CD4-positive, alpha-beta T cell treated with Interleukin-17A for 4 hours (primary cell): ENCODE measurements at places on chromosomes 1 and 21.

DNA sequence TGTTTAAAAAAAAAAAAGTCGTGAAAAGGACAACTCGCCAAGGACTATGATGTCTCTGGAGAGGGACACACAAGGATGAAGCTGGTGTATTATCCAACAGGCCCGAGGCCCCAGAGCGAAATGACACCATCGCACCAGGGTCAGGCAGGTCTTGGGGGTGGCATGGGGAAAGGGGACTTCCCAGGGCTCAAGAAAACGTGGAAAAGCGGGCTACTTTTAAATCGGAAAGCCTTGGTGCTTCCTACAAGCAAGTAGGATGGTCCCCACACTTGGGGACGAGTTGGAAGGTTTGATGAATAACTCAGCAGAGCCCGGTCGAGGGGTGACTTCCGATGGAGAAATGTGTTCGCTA, 505 bp upstream of the GNPAT start:
- DNase-seq: no peak

- no peak for DNase-seq
These were observed 6.6 kb downstream of the CLEC20A start for GRCh38 chr1:178490136-178490535.

DNA sequence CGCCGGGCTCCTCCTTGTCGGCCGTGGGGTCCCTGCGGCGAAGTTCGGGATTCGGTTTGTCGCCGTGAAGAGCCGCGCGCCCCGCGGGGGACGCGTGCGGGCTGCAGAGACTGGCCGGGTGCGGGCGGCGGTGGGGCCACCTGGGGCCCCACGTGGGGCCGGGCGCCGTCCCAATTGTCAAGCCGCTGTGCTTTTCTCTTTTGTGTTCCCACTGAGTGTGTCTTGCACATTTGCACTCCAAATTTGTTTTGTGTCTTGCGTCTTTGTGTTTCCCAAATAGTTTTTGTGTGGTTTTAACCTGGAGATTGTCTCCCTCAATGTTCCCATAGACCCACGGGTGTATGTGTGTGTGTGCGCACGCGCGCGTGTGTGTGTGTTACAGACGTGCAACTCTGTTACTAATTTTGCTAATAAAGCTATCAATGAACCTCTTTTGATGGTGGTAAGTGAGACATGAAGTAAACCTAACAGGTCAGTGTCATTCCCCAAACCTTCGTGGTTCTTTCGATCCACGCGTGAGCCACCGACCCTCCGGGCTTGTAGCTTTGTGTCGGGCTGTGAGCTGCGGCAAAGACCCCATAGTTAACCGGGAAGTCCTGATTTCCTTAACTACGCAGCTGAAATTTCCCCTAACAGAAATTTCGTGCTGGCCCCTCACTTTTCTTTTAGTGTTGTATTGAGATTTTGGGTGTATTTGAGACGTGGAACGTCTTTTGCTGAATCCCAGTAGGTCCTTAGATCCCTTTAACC, 708 bp downstream of the PRDM2 start:
- peak; percentile 71 for DNase-seq

DNA sequence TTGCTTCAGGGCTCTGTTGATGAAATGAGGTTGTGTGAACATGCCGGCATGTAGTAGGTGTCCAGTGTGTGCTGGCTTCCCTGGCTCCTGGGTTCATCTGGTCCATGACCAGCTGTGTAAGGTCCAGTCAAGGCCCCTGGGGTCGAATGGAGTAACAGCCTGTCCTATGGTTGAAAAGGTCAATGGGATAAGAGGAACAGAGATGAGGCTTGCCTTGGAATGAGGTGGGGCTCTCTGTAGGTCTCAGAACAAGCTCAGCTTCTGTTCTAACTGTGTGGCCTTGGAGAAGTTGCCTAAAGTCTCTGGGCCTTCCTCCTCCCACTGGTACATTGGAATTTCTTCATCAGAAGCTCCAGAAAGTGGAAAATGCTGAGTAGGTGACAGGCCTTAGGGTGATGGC, 26.6 kb downstream of the RPS6KA1 start:
- no peak for DNase-seq

GRCh38 chr1:119147661-119148090, 7.2 kb upstream of the WARS2 start:
- no peak for DNase-seq

- no peak for DNase-seq
These were observed 33.0 kb downstream of the COP1 start for GRCh38 chr1:176174108-176174507.

DNA sequence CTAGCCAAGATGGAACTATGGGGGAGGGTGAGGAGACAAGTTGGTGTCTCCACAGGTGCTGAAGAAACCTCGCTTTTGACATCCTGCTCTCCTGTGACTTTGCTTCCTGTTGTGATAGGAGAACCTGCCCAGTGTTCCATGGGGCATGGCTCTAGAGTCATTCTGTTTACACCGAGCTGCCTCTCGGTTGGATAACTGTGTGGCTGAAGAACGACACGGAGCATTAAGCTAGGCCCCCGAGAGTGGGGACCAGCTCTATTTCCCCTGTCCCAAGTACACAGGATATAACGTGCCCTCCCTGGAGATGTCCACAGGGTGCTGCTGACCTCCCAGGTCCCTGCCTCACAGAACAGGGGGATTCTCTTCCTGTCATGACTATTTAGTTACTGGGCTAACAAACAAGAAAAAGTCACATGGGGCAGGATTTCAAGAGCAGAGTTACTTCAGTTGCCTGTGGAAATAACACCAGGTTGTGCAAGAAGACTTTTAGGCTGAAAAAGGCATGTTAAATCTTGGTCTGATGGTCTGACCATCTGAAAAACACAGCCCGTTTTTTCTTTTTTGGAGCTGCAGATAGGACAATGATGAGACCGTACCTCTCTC, 29.4 kb upstream of the PPP2R5A start:
- DNase-seq: peak; percentile 6

DNA sequence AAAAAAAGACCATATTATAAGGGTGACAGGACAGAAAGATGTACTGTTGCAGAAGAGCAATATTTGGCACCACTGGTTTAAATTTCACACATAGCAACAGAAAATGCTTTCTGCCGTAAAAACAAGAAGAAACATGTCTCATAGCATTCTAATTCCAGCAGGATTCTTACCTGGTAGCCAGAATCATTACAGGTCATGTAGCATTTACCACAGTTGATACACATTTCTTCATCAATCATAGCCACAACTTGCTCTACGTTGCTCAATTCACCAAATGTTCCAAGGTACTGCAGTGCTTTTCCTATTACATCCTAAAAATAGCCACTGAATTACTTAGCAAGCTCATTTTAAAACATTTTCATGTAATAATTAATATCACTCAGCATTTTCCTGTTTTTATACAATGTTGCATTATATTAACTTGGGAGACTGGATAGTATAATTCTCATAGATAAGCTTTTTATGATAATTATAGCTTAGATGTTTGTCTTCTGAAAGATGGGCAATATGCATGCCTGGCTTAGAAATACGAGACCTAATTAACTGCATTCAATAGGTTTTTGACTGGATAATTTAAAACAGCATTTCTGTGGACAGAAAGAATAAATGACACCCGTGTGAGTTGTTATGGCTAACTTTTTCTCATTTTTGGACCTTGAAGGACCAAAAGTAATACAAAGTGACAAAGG, 360.7 kb downstream of the PTBP2 start:
- DNase-seq: no peak

DNA sequence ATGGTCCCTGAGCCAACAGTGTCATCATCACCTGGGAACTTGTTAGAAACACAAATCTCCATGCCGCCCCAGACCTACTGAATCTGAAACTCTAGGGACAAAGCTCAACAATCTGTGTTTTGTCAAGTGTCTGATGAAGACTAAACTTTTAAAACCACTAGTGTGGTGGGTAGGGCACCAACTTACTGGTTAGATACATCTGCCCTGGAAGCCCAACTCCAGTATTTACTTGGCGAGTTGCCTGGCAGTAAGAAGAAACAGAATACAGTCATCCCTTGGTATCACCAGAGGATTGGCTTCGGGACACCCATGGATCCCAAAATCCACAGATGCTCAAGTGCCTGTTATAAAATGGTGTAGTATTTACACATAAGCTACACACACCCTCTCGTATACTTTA, 367.9 kb upstream of the DUSP10 start:
- no peak for DNase-seq

- DNase-seq: no peak
These were observed 100.5 kb downstream of the NPHP4 start for GRCh38 chr1:5891736-5892135.

- DNase-seq: no peak
These were observed 6.8 kb downstream of the RGS8 start for GRCh38 chr1:182677397-182678098.

GRCh38 chr21:36162631-36163030, 6.0 kb downstream of the DOP1B start:
- DNase-seq: no peak

DNA sequence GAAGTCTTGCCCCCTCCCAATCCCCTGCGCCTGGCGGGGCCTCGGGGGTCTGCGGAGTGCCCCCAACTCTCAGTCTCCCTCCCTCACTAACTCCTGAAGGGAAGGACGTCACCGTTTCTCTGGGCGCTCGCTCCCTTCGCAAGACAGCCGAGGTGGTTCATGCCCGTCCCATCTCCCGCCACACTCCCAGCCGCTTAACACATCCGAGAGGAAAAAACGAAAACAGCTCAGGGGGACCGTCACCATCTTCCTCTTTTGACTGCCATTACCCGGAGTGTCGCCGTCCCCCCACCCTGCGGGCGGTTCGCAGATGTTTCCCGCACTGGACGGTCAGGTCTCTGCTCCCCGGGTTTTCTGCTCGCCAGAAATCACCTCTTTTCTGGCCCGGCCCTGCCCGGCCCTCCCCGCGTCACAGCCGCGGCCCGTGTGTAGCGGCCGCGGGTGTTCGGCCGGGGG, 532 bp downstream of the ERO1B start:
- peak; percentile 46 for DNase-seq

DNA sequence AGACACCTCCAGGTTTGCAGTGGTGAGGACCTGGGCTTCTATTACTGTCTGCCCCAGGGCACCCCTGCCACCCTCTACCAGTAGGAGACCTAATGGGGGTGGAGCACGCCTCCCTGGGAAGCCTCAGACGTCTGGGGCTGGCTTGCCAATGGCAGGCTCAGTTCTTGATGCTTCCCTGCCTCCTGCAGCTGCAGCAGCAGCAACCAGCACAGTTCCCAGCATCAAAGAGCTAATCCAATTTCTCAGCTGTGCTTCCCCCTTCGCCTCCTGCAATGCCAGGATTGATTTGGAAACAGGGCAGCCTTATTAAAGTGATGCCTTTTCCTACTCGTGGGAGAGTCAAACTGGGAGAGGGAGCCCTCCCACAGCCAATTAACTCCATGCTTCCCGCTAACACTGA, 8.2 kb downstream of the SYT2 start:
- DNase-seq: no peak

GRCh38 chr1:1364266-1364665, 5.9 kb upstream of the MXRA8 start:
- no peak for DNase-seq

DNA sequence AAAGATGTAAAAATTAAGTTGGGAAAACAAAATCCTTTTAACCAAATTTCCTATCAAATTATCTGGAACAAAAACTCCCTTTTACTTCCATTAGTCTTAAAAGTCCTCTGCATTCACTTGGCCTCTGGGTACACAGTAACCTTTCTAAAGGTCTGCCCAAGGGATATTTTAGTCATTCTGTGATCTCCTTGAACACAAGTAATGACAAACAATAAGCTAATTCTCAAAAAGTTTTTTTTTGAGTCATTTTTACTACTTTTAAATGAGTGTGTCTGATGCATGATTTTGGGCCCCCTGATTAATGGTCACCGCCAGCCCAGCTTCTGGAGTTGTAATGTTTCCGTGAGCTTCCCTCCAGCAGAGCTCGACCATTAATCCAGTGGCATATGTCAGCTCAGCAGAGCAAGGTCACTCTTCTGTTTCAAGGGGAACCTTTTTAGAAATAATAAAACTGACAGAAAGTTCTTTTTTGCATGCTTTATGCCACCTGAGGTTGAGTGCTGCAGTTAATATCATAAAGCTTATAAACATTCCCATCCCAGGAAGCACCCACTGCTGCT, 14.3 kb downstream of the SAMSN1 start:
- DNase-seq: no peak

DNA sequence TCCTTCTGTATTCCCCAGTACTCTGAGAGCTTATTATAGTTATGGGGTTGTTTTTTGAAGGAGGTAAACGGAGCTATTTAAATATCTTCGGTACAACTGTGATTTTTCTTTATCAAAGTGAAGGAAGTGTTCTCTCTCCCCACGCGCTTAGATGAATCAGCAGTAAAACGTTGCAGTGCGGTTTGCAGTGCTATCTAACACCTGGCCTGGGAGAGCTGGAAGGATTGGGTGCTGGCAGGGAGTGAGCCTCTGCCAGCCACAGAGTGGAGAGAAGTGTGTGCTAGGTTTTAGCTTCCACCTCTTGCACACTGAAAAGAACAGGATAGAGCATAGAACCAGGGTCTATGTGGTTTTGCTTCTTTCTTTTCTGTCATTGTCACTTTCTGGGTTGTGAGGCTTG, 165.9 kb downstream of the SDCCAG8 start:
- DNase-seq: peak; percentile 45

DNA sequence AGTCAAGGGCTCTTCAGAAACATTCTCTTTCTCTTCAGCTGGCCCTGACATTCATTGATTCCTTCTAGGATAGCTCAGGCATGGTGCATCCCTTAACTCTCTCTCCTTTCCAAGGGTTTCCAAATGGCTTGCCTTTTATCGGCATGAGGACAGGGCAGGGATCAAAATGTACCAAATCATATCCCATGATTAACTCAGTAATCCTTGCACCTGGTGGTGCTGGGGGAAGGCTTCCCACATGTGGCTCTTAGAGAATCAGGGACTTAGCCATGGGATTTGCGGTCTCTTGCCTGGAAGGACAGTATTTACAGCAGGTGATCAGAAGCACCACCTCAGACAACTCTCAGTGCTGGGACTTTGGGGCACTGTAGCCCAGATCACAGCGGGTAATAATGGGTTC, 46.2 kb upstream of the EDEM3 start:
- DNase-seq: no peak

GRCh38 chr1:87331365-87332241, 2.9 kb downstream of the LMO4 start:
- DNase-seq: peak; percentile 87

- DNase-seq: no peak
These were observed 51.4 kb upstream of the COL6A2 start for GRCh38 chr21:46046471-46046870.

GRCh38 chr1:12098786-12099185, 35.7 kb downstream of the TNFRSF8 start:
- no peak for DNase-seq

GRCh38 chr1:104648269-104648691, 898.6 kb downstream of the AMY1C start:
- no peak for DNase-seq

- DNase-seq: peak; percentile 17
These were observed 1.0 kb upstream of the MCOLN2 start for GRCh38 chr1:84997667-84998600.

GRCh38 chr1:31381394-31382294, 8.8 kb upstream of the FABP3 start:
- DNase-seq: no peak

DNA sequence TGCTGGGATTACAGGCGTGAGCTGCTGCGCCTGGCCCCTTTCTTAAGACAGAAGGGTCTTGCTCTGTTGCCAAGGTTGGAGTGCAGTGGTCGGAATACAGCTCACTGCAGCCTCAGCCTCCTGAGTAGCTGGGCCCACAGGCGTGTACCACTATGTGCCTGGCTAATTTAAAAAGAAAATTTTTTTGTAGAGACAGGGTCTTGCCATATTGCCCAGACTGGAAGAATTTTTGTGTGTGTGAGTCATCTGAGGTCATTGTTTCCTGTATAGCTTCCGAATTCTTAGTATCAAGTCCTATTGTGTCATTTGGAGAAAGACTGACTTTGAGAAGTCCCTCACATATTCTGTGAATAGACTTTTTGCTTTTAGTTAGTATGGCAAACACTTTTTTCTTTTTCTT, 4.7 kb downstream of the SZRD1 start:
- no peak for DNase-seq

- DNase-seq: no peak
These were observed 19.5 kb downstream of the PDE9A start for GRCh38 chr21:42672699-42673458.
